ELF-1 (cell line): ENCODE measurements at places on chromosomes 13 and 19.

GRCh38 chr13:45781553-45782326 is 69.8 kb downstream of the SIAH3 start:
- DNase-seq: no peak

DNA sequence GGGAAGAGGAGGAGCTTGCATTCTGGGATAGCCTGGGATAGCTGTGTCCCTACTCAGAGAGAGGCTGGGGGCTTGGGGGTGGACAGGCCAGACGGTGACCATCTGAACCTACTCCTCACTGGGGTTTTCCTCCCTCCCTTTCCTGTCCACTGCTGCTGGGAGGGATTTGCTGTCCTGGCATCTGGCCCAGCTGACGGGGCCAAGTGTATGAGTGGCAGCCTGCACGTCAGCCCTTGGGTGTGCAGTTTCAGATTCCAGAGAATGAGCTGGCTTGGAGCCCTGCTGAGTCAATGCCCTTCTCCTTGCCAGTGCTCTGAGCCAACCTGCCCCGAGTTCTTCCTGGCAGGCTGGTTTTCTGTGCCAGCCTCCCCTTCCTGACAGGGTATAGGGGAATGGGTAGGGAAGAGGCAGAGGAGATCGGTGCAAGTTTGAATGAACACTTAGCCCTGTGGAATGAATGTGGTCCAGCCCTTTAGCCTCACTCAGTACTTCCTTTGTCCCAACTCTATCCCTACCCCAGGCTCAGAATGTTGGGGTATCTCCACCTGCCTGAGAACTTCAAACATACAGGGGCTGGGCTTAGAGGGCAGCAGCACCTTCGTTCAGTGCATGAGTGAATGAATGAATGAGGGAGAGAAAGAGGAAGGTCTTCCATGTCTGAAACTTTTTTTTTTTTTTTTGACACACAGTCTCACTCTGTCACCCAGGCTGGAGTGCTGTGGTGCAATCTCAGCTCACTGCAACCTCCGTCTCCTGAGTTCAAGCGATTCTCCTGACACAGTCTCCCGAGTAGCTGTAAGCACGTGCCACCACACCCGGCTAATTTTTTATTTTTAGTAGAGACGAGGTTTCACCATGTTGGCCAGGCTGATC is 1.8 kb upstream of the ANGPTL4 start:
- no peak for DNase-seq

GRCh38 chr13:40352802-40353562 is 313.5 kb downstream of the FOXO1 start:
- no peak for DNase-seq

DNA sequence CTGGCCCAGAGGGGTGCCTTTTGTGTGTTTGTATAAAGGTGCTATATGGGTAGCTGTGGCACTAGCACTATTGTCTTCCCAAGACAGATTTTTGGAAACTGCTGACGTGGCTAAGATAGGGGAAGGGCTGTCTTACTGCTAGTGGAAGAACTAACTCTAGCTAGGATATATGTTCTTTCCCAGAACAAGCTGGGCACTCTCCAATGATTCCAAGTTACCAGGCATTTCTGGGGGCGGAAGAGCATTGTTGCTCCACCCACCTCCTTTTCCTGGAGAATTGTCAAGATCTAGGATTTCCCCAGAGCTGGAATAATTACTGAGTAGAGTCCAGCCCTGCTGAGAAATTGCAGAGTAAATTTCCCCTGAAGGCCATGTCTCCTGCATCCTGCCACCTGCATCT is 408.3 kb downstream of the KLF5 start:
- no peak for DNase-seq

DNA sequence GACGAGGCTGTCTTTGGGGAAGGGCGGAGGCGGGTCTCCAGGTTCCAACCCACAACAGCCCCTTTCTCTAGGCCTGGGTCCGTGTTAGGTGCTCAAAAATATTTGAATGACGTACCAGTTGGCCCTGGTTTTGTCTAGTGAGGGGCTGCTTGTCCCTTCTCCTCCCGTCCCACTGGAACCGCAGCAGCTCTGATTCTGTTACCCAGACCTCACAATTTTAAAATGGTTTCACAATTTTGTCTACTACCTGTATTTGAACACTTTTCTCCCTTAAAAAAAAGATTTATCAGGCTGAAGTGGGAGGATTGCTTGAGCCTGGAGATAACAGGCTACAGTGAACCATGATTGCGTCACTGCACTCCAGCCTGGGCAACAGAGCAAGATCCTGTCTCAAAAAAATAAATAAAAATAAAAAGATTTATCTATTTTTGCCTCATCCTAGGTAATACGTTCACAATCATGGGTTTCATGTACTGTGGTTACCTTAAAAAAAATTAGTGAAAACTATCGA is 1.3 kb upstream of the IRF2BP1 start:
- DNase-seq: no peak
